ENCODE measurements at places on chromosomes 16 and 17.

- no peak for DNase-seq
These were observed 178.6 kb downstream of the NTN1 start for GRCh38 chr17:9199571-9200551.

GRCh38 chr16:88061346-88062110 lies 110.3 kb downstream of the BANP start:
- DNase-seq, result no peak

- DNase-seq, result no peak
These were observed at the start of gene PNMT for GRCh38 chr17:39667945-39668924. Gene PNMT (plus strand): TSS chr17:39668453. CDS start chr17:39668476, 23 bp downstream.

- DNase-seq, result peak; percentile 62
These were observed 129.6 kb upstream of the TNRC6C start for GRCh38 chr17:77828749-77829539.

- no peak for DNase-seq
These were observed 60.1 kb upstream of the NUDT7 start for GRCh38 chr16:77662246-77662645.

DNA sequence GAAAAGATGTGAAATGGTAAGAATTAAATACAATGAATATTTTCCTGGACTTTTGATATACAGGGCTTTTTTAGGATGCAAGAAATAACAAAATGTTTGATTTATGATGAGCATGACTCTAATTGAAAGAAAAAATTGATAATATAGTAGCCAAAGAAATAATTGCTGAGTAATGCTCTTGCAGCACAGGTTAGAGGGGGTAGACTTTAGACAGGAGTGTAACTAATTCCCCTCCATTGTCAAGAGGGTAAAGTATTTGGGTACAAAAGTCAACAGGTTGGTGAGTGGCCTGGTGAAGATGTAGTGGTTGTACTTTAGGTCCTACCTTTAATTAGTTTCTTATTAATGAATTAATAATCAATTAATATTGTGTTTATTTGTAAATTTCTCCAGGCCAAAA lies 912.3 kb downstream of the KCNJ2 start:
- DNase-seq, result no peak
